ENCODE measurements at places on chromosomes 11 and 22. TPM values are rescaled to one million over a fixed set of nuclear protein-coding genes. Genes with fewer than 3 reads are reported as not detected.
A peak's percentile ranks its signal among the peaks of the same experiment; 100 is the strongest.

DNA sequence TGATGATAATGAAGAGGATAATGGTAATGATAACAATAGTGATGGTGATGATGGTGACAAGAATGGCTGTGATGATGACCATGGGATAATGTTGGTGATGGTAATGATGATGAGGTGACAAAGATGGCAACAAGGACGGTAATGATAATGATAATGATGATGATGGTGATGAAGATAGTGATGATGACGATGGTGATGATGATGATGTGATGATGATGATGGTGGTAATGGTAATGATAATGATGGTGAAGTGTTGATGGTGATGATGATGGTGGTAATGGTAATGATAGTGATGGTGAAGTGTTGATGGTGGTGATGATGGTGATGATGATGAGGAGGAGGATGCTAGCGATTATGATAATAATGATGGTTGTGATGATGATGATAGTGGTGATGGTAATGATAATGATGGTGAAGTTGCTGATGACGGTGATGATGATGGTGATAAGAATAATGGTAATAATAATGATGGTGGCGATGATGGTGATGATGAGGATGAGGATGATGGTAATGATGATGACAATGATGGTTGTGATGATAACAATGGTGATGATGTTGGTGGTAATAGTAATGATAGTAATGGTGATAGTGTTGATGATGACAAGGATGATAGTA, 54.7 kb upstream of the OPCML start:
- H3K27me3 ChIP-seq: no peaks in the 10 kb centered on the region
- no peak for DNase-seq
- no peak overlapping the region for H3K4me3 ChIP-seq
- no peaks in the 10 kb centered on the region for H3K36me3 ChIP-seq
- H3K27ac ChIP-seq: no peak overlapping the region

GRCh38 chr11:62602141-62603071, 741 bp upstream of the MTA2 start:
- no peak for DNase-seq
- H3K4me1 ChIP-seq: peaks cover 38% of the 10 kb centered on the region
- H3K36me3 ChIP-seq: peaks cover 77% of the 10 kb centered on the region
- H3K4me3 ChIP-seq: peak overlapping the region; percentile 91
- peak overlapping the region; percentile 95 for H3K27ac ChIP-seq

GRCh38 chr11:1561266-1561665, 10.8 kb downstream of the DUSP8 start:
- H3K27ac ChIP-seq: no peak overlapping the region
- no peaks in the 10 kb centered on the region for H3K36me3 ChIP-seq
- H3K4me3 ChIP-seq: no peak overlapping the region
- no peak for DNase-seq
- H3K27me3 ChIP-seq: no peaks in the 10 kb centered on the region
- no peaks in the 10 kb centered on the region for H3K4me1 ChIP-seq

CHRM4 gene
- 0.23 TPM for total RNA-seq

- peaks cover 4% of the 10 kb centered on the region for H3K27me3 ChIP-seq
- H3K4me3 ChIP-seq: no peak overlapping the region
- DNase-seq: no peak
- H3K36me3 ChIP-seq: no peaks in the 10 kb centered on the region
Measured at GRCh38 chr11:73629907-73630306, 16.5 kb upstream of the PLEKHB1 start.

CD3G gene
- total RNA-seq: 139 TPM

- no peaks in the 10 kb centered on the region for H3K36me3 ChIP-seq
- no peak overlapping the region for H3K4me3 ChIP-seq
- H3K27ac ChIP-seq: no peak overlapping the region
- no peak for DNase-seq
- no peaks in the 10 kb centered on the region for H3K27me3 ChIP-seq
Measured at GRCh38 chr22:50068096-50068495, 10.0 kb upstream of the TTLL8 start.

DNA sequence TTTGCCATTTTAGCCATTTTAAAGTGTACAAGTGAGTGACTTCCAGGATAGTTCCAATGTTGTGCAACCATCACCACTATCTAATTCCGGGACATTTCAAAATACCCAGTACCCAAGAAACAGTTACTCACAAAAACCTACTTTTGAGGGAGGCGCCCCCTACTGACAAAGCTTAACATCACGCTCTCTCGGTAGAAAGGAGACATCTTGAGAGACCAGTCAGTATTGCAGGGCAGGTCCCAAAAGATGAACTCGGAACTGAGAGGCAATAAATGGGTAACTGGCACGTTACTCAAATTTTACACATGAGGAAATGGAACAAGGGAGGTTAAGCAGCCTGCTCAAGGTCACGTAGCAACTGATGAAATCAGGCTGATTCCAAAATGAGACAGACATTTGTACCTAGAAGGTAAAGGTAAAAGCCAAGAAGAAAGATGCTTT, 50.0 kb upstream of the POU2AF1 start:
- H3K4me1 ChIP-seq: peaks cover 2% of the 10 kb centered on the region
- H3K27ac ChIP-seq: no peak overlapping the region
- H3K4me3 ChIP-seq: no peak overlapping the region
- H3K36me3 ChIP-seq: no peaks in the 10 kb centered on the region

DNA sequence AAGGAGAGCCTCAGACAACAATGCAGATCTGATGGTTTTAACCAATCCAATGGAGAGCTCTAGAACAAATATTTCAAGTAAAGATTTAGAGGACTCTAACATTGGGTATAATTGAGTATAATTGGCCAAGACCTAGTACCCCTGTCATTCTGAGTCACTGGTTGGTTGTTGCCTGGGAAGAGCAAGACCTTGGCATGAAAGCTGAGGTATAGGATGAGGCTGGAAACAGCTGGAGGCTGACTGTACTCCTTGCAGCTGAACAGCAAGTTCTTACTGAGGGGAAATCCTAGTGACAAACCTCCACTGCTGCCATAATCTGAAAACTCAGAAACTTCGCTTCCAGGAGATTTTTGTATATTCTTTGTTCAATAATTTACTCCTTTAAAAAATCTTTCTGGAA, 54.3 kb upstream of the MUC15 start:
- H3K36me3 ChIP-seq: no peaks in the 10 kb centered on the region
- no peak overlapping the region for H3K27ac ChIP-seq
- H3K4me1 ChIP-seq: no peaks in the 10 kb centered on the region

GRCh38 chr11:112159098-112160065, 4.5 kb downstream of the IL18 start:
- no peak for DNase-seq
- peaks cover 10% of the 10 kb centered on the region for H3K27me3 ChIP-seq
- H3K27ac ChIP-seq: no peak overlapping the region
- no peaks in the 10 kb centered on the region for H3K36me3 ChIP-seq

GRCh38 chr11:113475160-113475761, at the start of gene DRD2:
DRD2 (minus strand) TSS chr11:113475398; CDS start chr11:113424651, 50,747 bp downstream.
- DNase-seq: no peak
- no peaks in the 10 kb centered on the region for H3K36me3 ChIP-seq
- peaks cover 66% of the 10 kb centered on the region for H3K27me3 ChIP-seq
- no peak within 1 kb of the TSS for H3K4me3 ChIP-seq

OR8B4 gene
- total RNA-seq: not detected

SEPTIN3 gene
- 8.5 TPM for total RNA-seq

C11orf86 gene
- not detected for total RNA-seq

GRCh38 chr11:2776351-2777061, 76.7 kb upstream of the KCNQ1OT1 start:
- no peak overlapping the region for H3K27ac ChIP-seq
- H3K27me3 ChIP-seq: no peaks in the 10 kb centered on the region
- DNase-seq: no peak
- no peak overlapping the region for H3K4me3 ChIP-seq
- H3K36me3 ChIP-seq: no peaks in the 10 kb centered on the region

DNA sequence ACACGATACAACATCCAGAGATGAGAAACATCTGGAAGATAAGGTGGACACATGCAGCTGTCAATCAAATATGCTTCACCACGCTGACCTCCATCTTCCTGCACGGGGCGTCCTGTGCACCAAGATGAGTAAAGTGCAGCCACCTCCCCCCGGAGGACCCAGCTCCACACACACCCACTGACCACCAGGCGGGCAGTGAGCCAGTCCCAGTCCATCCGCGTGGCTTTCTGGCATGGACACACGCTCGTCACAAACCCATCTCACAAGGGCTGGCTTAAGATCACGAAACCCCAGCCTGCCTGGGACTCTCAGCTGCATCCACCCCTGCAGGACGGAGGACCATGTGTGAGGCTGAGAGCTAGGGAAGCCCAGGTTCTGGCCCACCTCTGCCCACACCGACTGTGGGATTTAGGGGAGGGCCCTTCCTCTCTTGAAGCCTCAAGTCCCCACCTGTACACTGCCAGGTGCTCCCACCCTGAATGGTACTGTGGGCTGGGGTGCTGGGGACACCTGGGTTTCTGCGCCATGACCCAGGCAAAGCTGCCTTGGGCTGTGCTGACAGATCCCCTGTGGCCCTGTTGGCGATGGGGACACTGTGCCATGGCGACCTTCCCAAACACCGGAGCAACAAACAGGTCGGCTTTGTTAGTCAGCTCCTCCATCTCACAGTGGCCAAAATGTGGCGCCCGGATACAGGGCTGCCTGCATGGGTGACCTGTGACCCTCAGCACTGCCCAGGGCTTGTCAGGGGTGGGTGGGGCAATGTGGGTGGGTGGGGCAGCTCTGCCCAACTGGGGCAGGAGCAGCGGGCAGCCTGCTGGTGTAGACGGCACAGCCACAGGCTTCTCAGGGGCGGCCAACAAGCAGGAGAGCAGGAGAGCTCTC, 629.0 kb downstream of the TBC1D22A start:
- no peaks in the 10 kb centered on the region for H3K4me1 ChIP-seq
- no peak overlapping the region for H3K4me3 ChIP-seq
- H3K27ac ChIP-seq: no peak overlapping the region
- no peaks in the 10 kb centered on the region for H3K36me3 ChIP-seq
- no peak for DNase-seq

OR2AG1 gene
- not detected for total RNA-seq

CCDC73 gene
- 0.11 TPM for total RNA-seq

- H3K27ac ChIP-seq: no peak overlapping the region
- H3K4me3 ChIP-seq: no peak overlapping the region
- H3K27me3 ChIP-seq: peaks cover 17% of the 10 kb centered on the region
- H3K36me3 ChIP-seq: no peaks in the 10 kb centered on the region
- no peaks in the 10 kb centered on the region for H3K4me1 ChIP-seq
Measured at GRCh38 chr11:134597452-134597851, 185.4 kb upstream of the B3GAT1 start.

DNA sequence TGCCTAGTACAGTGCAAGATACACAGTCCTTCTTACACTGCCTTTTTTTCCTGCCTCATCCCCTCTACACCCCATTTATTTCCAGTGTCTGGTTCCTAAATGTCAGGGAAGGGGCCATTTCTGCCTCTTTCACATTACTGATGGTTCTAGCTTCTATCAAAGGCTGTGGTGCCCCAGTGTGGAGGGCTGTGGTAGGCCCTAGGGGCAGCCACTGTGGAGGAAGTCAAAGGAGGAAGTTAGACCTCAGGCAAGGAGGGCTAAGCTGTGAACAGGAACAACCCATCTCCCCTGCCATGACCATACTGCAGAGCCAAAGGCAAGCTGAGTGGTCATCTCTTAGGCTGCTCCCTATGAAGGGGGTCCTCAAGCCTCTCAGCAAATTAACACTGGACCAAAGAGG, 81.9 kb upstream of the CRTAM start:
- H3K27ac ChIP-seq: no peak overlapping the region
- H3K36me3 ChIP-seq: no peaks in the 10 kb centered on the region
- H3K4me1 ChIP-seq: peaks cover 36% of the 10 kb centered on the region
- H3K27me3 ChIP-seq: peaks cover 5% of the 10 kb centered on the region

DNA sequence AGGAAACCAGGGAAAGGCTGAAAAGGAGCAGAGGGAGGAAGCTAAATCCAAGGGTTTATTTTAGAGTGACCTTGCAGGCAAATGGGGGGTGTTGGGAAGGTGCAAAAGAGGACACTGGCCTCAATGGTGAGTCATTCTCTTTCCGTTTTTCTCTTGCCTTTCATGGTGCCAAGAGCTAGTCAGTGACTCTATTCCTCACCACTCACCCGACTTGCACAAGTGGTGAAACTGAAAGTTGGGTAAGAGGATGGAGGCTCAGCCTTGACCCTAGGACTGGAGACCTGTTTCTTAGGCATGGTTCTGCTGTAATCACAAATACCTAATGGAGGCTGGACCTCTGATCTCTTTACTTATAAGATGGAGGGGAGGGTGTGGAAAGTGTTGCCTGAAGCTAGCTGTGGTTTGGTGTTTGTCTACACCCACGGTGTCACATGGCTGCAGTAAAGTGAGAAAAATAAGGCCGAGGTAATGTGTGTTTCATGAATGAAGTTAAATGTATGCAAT, 67.3 kb upstream of the CREB3L1 start:
- H3K4me3 ChIP-seq: no peak overlapping the region
- H3K27me3 ChIP-seq: peaks cover 6% of the 10 kb centered on the region
- no peak overlapping the region for H3K27ac ChIP-seq
- H3K4me1 ChIP-seq: peaks cover 12% of the 10 kb centered on the region

- no peak overlapping the region for H3K27ac ChIP-seq
- DNase-seq: no peak
- no peak overlapping the region for H3K4me3 ChIP-seq
- peaks cover 14% of the 10 kb centered on the region for H3K4me1 ChIP-seq
Measured at GRCh38 chr11:129286813-129287212, 88.8 kb upstream of the BARX2 start.

PIWIL4 gene
- total RNA-seq: 0.84 TPM

DNA sequence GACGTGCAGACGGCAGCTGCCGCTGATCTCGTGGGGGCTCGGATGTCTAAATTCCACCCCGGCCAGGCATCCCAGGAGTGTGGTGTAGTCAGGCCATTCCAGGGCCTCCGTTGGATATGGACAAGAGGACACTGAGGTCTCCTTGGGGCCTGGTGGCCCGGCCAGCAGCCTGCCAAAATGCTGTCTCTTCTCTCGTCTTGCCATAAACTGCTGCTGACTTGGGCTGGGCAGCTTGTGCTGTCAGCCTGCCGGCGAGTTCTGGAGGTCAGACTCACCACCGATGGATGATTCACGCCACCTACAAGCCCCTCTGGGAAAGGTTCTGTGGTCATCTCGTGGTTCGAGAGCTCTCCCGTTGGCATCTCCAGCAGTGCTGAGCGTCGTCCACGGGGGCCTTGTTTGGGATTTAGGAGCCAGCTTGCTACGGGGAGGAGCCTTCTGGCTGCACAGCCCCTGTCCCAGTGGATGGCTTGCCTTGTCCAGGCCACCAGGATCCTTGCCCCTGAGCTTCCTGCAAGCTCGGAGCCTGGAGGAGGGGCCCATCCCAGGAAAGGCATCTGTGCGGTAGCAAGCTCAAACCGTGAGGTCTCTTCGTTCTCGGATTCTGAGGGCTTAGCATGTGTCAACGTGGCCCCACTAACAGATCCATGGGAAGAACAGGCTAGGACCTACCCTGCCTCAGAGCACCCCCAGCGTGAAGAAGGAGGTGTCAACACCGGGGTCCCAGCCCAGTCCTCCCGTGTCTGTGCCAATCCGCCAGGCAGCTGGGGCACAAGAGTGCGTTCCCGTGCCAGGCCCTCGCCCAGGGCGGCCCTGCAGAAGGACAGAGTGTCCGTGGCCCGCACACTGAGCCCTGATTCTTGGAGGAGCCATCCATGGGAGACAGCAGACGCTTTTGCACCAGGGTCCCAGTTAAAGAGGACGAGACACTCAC, 1114.1 kb downstream of the BRD1 start:
- no peak for DNase-seq
- H3K27ac ChIP-seq: no peak overlapping the region
- H3K4me3 ChIP-seq: no peak overlapping the region
- H3K4me1 ChIP-seq: no peaks in the 10 kb centered on the region
- H3K27me3 ChIP-seq: no peaks in the 10 kb centered on the region

TUBA8 gene
- total RNA-seq: 1.8 TPM

OSBP2 gene
- 2.1 TPM for total RNA-seq

GRCh38 chr11:35088676-35089075, 50.3 kb upstream of the CD44 start:
- no peak overlapping the region for H3K4me3 ChIP-seq
- H3K27ac ChIP-seq: peak overlapping the region; percentile 6
- no peak for DNase-seq
- peaks cover 14% of the 10 kb centered on the region for H3K27me3 ChIP-seq
- peaks cover 43% of the 10 kb centered on the region for H3K4me1 ChIP-seq
